ENCODE measurements at places on chromosomes 16 and 17.
A peak's percentile ranks its signal among the peaks of the same experiment; 100 is the strongest.

DNA sequence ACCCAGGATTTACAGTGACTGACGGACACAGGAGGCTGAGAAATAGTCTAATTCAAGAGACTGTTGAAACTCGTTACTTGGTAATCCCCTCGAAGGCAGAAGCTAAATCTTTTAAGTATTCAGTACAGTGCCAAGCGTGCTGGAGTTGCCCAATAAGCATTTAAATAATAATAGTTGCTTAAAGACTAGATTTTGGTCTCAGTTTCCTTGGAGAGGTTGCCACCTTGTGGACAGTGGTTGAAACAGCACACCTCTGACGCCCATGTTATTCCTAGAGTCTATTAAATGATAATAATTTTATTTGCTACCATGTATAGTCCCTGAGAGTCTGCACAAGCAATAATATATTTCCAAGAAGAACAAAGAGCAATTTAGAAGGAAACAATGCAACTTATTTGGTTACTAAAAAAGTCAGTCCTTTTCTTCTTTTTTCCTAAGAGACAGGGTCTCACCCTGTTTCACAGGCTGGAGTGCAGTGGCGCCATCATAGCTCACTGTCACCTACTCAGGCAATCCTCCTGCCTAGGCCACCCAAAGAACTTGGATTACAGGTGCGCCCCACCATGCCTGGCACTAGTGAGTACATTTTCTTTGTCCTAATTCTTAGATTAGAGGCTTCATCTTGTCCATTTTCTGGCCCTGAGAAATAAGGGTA, 138.0 kb upstream of the NUDT7 start:
- DNase-seq = peak; percentile 81

DNA sequence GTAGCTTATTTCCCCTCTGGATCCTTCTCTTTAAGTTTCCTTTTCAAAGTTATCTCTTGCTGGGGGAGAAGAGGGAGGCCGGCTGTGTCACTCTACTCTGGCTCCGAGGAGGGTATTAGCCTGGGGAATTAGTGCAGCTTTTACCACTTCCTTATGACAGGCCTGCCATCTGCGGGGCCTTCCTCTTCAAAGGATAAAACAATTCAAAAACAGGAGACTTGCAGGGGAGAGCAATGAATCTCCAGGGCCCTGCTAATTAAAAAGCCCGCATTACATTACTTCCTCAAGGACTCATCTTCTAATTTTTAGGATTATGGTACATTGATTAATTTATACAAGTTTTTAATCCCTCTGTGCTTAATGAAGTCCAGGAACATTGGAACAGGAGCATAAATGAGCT, 190.9 kb upstream of the CDH5 start:
- DNase-seq = no peak

GRCh38 chr17:66487981-66488468, 185.6 kb downstream of the PRKCA start:
- DNase-seq = no peak

- DNase-seq = peak; percentile 3
These were observed 52.6 kb downstream of the ERN1 start for GRCh38 chr17:64077379-64077778.

DNA sequence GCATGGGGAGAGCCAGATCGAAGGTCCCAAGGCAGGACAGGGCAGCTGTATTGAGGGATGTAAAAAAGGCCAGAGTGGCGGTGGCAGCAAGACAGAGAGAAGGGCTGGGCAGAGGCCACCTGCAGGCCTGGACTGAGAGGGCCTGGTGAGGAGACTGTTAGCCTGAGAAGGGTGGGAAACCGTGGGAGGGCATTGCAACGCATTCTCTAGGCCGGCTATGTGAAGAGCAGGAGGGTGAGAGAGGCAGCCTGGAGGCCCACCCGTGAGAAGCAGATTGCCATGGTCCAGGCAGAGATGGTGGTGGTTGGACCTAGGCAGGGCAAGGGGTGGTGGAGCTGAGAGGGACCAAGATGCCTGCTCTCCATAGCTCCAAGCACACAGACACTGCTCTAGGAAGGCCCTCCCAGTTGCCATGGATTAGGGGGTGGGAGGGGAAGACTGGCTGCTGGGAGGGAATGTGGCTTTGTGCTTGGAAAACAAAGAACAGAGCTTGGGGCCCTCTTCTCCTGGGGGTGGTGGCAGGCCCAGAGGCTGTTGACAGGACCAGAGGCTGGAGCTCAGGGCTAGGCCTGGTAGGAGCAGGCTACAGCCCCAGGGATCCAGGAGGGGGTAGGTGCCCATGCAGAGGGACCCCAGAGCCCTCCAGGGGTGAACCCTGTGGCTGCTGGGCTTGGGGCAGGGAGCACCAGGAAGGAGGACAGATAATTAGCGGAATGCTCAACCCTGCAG, 12.4 kb upstream of the TCAP start:
- DNase-seq = no peak

GRCh38 chr17:14409292-14409691, 108.4 kb downstream of the HS3ST3B1 start:
- DNase-seq = no peak

DNA sequence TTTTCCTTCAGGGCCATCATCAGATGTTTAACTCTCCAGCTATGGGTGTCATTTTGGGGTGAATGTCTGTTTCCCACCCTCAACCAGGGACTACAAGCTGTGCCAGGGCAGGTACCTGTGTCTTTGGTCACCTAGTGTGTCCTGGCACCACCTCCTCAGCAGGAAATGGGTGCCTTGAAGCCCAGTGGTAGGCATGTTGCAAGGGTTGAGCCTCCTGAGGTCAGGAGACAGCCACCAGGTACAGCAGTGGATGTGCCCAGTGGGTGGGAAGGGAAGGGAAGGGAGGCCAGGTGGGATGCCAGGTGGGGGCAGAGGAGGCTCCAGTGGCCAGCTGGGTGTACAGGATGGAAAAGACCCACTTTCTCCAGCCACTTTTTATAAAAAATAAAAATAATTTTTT, 25.5 kb upstream of the ADORA2B start:
- no peak for DNase-seq

GRCh38 chr16:28183484-28183883, 28.3 kb downstream of the XPO6 start:
- no peak for DNase-seq

GRCh38 chr17:4006745-4007211, 42.5 kb upstream of the ATP2A3 start:
- DNase-seq = no peak

- no peak for DNase-seq
These were observed 45.2 kb downstream of the MFSD11 start for GRCh38 chr17:76783146-76783545.

- DNase-seq = peak; percentile 76
These were observed 1.6 kb downstream of the ALG1 start for GRCh38 chr16:5073279-5073629.

GRCh38 chr17:69141431-69142174, at the start of gene ABCA6:
TSS of gene ABCA6 (minus strand) at chr17:69141895. CDS start at chr17:69140703, 1,192 bp downstream.
- DNase-seq = peak; percentile 70

- DNase-seq = no peak
These were observed 1.3 kb upstream of the CDK5R1 start for GRCh38 chr17:32485261-32486110.

DNA sequence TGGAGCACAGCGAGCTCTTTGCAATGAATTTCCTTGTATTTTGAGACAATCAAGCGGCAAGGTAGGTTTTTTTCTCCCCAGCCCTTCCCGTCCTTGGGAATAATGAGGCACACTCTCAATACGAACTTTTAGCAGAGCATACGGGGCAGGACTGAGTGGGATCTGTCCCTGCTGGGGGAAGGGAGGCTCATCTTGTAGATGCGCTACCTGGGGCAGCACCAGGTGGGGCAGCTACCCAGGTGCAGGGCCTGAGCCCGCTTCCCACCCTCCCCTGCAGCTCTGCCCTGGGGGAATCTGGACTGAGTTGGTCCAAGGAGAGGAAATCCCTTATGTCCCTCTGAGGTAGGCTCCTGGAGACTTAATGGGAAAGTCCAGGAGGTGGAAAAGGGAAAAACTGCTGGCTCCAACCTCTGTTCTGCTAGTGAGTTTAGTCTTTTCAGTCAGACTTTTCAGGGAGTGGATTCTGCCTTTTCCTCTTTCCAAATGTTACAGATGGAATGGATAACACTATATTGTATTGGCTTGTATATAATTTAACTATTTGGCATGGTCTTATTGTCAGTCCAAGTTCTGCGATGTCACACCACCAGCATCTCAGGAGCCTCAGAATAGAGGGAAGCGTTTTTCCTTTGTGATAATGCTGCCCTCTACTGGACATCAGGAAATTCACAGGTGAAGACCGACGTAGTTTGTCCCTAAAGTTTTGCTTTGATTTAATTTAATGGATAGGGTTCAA, 9.6 kb upstream of the CES1 start:
- DNase-seq = peak; percentile 63
